ENCODE measurements at places on chromosomes 1 and 21. TPM values are rescaled to one million over a fixed set of nuclear protein-coding genes. Genes with fewer than 3 reads are reported as not detected.

DNA sequence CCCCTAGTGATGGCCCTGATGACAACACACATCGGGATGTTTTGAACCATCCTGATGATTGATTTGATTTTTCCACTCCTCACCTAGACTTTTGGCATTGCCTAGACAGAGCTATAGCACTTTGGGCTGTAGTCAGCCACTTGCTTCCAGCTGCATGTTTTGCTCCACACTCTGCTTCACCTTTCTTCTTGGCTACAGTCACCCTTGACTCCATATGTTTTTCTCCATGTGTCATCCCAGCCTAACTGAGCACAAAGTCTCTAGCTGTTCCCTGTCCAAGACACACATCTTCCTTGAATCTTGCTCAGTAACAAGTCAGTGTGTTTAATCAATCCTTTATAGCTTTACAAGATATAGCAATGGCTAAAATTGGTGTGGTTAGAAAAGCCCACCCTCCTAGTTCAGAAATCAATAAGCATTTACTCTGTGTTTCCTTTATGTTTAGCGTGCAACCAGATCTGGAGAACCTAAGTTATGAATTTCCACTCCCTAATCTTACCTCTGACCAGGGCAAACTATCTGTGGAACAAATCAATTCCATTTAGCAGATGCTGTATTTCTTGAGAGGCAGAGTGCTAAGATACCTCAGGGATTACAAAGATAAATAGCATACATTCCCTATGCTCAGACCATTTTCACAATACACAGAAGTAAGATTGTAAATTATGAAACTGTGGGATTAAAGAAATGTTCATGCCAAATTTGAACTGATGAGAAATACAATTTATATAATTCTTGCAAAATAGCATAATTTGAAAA is 98.4 kb upstream of the LYPLAL1 start:
- DNase-seq, result no peak

GRCh38 chr1:112692681-112693080 is 14.2 kb downstream of the RHOC start:
- no peak for DNase-seq

DNA sequence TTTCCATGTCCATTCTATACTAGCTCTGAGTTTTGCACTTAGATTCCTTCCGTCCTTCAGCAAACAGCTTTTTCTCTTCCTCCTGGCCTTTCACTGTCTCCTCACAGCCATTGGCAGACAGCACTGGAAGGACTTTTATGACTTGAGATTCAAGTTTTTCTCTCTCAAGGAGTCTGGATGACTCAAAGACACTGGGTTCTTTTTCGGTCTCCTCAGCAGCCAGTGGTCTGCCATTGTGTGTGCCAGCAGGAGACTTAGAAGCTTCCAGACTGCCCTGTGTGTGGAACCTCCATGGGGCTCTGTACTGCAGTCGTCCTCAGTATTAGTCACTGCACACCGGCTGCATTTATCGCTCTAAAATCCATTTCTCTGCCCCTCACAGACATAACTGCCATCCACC is 30.5 kb downstream of the NTNG1 start:
- no peak for DNase-seq

DNA sequence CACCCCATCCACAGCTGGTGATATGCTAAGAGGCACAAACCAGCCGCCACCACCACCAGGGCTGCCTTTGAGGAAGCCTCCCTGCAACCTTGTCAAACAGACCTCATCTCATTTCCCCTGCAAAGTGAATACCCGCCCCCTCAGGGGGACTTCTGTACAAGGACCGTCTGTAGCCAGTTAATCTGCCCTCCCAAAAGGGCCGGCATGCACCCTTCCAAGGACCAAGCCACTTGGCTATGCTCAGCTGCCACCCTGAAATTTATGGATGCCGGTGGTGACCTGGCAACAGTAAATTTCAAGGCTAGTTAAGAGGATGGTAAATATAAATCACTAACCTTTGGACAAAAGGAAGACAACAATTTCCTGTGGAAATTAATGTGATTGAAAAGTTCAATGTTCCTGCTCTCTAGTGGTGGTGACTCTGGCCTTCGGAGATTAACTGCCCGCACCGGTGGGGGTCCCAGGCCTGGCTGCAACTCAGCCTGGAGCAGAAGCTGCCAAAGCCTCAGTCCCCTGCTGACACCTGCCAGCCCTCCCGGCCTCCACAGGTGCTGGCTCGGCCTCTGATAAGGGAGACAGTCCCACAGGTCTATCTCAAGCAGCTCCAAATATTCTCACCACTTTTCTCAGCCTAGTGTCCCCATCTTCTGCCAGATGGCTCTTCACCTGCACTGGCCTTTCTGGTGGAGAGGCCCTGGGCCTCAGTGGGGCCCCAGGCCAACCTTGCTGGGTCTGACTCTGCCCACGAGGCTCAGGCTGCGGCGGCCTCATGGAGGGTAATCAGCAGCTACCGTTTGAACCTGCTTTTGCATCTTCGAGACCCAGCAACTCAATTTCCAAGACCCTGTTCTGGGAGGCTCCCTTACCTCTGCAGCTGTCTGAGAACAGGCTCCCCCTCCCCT is 12.2 kb downstream of the TMEM53 start:
- DNase-seq, result no peak

DNA sequence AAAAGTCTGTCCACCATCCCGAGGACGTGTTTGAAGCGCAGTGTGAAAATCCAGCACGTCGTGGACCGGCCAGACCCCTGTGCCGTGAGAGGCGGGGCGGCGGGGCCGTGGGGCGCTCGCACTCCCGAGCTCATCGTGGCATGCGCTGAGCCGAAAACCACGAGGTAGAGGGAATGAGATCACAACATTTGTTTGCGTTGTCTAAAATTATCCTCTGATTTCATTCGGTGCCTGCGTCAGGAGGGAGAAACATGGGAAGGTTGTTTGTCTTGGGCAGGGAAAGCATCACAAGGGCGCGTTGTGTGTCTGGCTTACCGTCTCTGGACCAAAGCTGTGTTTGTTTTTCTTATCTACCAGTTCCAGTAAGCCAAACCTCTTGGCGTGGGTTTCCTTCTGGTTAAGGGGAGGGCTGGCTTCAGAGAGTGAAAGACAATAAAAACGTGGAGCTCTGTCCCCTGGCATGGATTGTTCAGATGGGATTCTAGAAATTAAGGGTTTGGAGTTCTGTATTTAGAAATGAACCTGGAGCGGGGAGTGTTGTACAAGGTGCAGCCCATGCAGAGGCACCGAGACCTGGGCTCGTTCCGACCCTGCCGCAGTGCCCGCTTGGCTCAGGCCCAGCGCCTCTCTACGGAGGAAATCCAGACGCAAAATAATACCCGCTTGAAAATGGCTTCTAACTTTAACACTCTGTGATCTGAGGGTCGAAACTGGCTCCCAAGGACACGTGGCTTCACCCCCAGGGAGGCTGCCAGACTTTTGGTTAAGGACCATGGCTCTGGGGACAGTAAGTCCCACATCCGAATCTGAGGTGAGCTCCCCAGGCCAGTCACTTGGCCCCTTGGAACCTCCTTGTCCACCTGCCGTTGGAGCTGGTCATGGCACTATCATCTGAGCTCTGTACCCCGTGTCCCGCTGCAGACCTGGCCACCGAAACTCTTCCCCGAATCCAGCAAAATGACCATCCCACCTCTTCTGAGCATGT is 68.7 kb upstream of the FAM3B start:
- DNase-seq, result no peak

- DNase-seq, result no peak
Observed at GRCh38 chr1:33867684-33868083, 3.8 kb downstream of the HMGB4 start.

DNA sequence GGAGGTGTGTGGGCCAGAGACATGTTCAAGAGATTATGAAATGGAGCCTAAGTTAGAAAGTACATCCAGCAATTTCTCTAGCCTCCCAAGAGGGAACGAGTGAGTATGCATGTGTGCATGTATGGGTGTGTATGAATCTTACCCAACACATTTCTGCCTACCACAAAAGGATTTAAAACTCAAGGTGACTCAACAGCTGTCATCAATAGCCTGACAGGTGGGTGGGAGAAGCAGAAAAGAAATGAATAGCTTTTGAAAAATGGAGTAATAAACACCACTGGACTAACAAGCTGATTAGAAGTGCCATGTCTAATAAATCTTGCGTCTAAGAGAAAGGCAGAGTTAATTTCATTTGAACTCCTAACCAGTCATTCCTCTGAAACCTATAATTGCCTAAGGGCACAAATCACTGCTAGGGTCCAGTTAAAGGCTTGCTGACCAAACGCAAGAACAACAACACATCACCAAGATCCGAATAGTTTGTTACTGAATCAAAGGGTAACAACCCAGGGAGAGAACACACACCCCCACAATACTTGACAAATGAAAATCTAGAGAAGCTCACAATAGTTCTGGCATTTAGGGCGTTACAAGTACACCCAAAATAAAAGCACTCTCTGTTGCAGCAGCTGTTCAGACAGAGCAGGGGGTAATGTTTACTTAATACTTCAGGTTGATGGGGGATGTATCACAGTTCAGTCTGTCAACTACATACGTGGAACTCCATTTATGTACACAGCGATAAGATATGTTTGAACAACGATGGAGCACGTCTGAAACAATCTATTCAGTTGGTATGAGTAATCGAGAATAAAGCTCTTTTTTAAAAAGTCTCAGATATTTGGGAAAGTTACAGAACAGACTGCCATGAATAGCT is 1.4 kb downstream of the KIAA0319L start:
- peak; percentile 94 for DNase-seq

GRCh38 chr1:226549094-226549936 is 751 bp downstream of the STUM start:
- no peak for DNase-seq

- DNase-seq, result no peak
Observed at GRCh38 chr1:210588946-210589345, 260.2 kb downstream of the HHAT start.

DNA sequence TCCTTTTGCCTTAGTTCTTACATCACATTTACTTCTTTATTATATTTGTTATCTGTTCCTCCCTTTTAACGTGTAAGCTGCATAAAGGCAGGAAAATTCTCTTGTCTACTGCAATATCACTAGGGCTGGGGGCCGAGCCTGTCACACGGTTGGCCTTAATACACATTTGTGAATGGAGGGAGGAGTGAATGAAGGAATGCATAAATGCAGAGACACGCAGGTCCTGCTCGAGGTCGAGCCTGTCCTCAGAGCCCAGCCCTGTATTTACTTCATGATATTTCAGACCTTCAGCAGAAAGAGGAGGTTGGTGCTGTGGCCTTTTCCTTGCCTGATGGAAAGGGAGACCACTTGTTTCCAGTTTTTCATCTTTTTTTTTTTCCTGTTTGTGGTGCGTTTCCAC is 671.3 kb downstream of the PTPRU start:
- DNase-seq, result no peak

GRCh38 chr1:175871647-175872046 is 128.3 kb upstream of the TNR start:
- no peak for DNase-seq

The IL10 gene
- not detected for total RNA-seq

DNA sequence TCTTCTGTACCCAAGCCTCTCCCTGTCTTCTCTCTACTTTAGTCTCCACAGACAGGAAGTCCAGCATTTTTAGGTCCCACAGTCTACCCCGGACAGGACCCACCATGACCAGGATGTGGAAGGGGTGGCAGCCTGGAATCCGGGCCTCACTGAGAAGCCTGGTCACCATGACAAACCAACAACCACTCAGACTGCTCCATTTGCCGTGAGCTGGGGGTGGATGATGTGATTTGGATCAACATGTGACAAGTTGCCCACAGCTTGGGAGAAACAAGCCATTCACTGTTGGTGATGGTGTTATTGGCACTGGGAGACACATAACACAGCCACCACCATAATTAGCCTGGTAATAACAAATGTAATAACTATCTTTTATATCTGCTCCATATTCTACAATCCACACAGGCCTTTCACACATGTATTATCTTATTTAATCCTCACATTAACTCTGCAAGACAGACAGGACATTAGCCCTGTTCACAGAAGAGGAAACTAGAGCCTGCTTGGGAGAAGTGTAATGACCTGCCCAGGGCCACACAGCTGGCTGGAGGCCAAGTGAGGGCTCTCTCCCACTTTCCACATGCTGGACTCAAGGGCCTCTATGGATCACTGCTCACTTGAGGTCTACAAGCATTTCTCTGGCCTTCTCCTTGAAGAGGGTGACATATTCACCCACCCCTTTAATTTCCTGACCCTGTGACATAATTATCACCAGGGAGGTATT is 22.9 kb downstream of the MEF2D start:
- DNase-seq, result no peak

DNA sequence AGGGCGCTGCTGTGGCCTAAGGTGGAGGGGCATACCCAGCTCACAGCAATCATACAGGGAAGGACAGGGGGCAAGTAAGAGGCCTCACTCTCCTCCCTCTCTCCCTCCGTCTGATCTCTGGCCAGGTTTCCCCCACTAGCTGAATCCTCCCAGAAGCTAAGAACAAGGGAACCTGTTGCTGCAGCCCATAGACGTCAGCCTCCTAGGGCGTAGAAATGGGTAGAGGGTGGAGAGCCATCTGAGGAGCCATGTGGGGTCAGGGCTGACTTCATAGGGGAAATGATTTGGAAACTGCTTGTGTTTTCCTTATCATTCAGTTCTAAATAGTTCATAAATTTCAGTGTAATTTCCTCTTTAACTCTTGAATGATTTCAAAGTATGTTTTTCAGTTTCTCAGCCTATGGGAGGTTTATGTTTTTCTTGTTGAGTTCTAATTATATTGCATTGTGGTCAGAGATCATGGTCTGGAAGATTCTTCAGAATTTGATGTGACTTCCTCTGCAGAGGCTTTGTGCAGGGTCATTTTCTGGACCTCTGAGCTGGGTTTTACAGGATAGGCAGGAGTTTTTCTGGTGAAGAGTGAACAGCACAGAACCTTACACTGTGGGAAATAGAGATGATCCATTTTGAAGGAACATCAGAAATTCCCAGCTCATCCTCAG is 2.3 kb upstream of the MOB3C start:
- DNase-seq, result no peak

DNA sequence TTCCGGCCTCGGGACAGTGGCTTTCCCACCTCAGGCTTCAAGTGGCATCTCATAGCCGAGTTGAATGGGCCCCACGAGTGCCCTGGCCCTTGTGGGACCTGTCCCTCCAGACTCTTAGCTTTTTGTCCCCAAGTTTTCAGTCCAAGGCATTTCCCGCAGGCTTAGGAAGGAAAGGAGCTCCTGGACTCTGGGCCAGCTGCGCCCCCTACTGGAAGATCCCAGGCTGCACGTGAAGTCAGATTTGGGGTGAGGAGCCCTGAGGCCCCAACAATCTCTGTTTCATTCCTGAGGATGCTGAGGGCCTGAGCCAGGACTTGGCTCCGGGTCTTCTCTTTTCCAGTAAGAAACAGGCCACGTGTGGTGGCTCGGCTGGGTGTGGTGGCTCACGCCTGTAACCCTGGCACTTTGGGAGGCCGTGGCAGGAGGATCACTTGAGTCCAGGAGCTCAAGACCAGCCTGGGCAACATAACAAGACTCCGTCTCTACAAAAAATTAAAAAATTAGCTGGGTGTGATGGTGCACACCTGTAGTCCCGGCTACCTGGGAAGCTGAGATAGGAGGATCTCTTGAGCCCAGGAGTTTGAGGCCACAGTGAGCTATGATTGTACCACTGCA is 67.4 kb downstream of the ARHGEF10L start:
- peak; percentile 66 for DNase-seq

The ZNF593OS gene
- not detected for total RNA-seq

DNA sequence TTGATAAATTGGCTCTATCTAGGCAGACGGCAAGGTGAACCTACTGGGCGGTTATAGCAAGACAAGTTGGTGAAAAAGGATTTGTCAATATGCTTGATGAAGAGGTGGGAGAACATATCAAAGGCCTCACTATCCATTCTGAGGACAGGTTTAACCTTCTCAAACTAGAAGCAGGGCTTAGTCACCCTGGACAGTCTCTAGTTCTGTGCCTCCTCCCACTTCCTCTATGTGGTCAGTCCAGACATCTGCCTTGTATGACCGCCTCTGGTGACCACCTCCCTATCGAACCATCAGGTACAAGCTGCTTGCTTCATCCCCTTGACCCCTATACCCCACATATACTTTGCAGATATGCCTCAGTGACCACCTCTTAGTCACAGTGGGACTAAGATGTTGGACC is 2.3 kb upstream of the SCYL3 start:
- DNase-seq, result no peak
